H1 (cell line): ENCODE measurements at places on chromosomes 7 and 10. TPM values are rescaled to one million over a fixed set of nuclear protein-coding genes. Genes with fewer than 3 reads are reported as not detected.

CLDN4 gene
- total RNA-seq: 28.0 TPM in 2 replicates

PAPSS2 gene
- total RNA-seq: 20.2 and 23.8 TPM in 2 replicates

DNA sequence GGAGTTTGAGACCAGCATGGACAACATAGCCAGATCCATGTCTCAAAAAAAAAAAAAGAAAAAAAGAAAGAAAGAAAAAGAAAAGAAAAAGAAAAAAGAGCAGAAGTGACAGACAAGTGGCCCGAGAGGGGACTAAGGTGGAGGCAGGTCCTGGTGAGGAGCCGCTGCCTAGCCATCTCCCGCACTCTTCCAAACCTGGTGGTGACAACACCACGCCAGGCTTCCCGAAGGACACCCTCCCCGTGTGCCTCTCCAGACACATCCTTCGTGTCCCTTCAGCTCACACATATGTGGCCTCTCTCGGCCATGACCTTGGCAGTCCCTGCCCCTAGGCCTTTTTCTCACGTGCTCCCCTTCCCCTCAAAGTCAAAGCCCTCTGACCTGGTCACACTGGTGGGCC, 36.4 kb downstream of the IFT22 start:
- DNase-seq: no peak

IFIT3 gene
- total RNA-seq: 0.57 and 0.84 TPM in 2 replicates

DNA sequence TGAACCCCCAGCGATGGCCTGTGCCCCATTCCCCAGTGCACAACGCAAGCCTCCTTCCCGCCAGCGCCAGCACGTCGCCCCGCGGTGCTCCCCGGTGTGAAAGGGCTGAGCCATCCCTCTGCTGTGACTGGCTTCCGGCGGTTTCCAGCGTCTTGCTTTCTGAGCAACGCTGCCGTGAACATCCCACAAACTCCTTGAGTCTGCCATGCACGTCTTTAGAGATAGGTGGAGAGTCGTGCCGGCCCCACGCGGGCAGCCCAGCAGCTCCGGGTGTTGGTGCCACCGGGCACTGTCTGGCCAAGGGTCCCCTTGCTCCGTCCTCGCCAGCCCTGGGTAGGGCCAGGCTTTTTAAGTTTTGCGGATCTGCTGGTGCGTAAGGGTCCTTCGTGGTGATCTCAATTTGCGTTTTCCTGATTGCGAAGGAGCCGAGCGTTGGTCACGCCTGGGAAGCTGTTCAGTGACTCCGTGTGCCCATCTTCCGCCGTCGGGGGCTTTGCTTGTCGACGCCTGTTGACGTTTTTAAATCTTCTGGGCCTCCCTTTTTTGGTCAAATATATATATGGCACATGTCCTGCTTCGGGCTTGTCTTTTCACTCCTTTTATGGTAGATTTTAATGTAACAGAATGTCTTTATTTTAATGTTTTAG, 70.6 kb downstream of the FOXL3 start:
- DNase-seq: no peak

SMO gene
- total RNA-seq: 61.2 and 64.5 TPM in 2 replicates

UFSP1 gene
- 4.3 and 4.8 TPM in 2 replicates for total RNA-seq

GRCh38 chr10:62433181-62433692, 59.1 kb downstream of the ZNF365 start:
- no peak for DNase-seq

GRCh38 chr7:129108581-129108980, 35.9 kb upstream of the TSPAN33 start:
- no peak for DNase-seq

DNA sequence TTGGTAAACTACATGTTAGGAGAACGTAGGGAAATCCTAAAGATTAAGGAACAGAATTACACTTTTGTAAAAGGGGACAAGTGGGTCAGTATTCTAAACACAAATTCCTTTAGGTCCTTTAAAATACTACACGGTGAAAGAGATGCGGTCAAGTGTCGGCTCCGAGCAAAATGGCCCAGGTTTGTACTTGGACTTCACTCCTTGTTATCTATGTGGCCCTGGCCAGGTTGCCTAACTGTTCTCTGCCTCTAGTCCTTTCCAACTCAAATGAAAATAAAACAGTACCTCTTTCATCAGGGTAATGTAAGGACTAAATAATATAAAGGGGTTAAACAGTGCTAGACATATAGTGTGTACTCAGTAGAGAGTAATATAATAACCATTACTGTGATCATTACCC, 344.8 kb downstream of the PARD3 start:
- no peak for DNase-seq

- no peak for DNase-seq
These were observed 6.7 kb downstream of the OR13A1 start for GRCh38 chr10:45308707-45309106.

GRCh38 chr10:117364110-117364960, 10.9 kb downstream of the PDZD8 start:
- no peak for DNase-seq

DNA sequence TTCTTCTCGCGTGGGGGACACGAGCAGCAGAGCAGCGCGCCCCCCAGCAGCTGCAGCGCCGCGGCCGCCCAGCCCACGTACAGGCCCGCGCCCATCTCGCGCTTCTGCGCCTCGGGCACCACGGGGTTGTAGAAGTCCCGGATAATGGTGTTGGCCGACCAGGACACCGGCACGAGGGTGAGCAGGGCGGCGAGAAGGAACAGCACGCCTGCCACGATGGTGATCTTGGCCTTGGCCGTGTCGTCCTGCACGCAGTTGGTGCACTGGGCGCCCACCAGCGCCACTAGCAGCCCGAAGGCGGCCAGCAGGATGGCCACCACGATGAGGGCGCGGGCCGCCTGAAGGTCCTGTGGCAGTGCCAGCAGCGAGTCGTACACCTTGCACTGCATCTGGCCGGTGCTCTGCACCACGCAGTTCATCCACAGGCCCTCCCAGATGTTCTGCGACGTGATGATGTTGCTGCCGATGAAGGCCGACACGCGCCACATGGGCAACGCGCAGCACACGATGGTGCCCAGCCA, 529 bp downstream of the CLDN3 start:
- no peak for DNase-seq

GNGT1 gene
- total RNA-seq: 0.21 and 0.26 TPM in 2 replicates

SFMBT2 gene
- 8.6 and 11.0 TPM in 2 replicates for total RNA-seq

STAG3 gene
- total RNA-seq: 3.3 and 3.8 TPM in 2 replicates

PEX1 gene
- 21.8 and 23.9 TPM in 2 replicates for total RNA-seq

DNA sequence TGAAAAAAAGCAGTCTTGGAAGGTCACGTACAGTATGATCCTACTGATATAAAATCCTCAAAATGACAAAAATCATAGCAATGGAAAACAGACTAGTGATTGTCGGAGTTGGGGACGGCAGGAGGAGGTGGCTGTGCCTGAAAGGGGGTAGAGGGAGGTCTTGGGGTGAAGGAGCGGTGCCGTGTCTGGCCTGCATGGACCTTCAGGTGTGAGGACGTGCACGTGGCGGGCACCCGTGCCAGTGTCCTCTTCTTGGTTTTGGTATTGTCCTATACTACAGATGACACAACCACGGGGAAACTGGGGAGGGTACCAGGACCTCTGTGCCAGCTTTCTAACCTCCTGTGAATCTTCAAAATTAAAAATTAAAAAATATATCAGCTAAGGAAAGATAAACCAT, 73.0 kb downstream of the COBL start:
- DNase-seq: no peak
